ENCODE measurements at places on chromosomes 3 and 15.

DNA sequence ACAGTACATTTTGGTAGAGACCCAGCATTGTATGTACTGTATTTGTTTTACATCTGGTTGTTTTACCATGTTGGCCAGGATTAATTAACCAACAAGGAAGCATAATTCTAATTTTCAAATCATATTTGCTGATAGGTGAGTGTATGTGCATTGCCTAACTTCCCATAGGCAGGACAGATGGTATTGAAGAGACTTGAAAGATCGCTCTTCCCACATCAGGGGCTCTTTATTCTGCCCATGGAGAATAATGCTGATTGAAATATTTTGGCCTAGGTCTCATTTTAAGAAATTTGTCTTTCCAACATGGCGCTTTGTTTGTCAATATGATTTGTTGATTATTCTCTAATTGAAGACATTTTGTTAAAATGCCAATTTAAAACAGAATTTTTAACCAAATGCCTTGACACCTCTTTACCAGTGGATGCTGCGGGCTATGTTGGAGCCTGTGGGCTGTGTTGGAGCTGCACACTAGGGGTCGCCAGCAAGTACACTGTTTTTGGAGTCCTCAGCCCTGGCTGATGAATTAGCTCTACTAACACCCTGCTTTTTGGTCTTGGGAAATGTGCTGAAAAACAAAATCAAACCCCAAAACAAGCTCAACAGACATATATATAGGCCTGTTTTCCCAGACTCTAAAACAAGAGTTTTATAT, 5.3 kb downstream of the P2RY12 start:
- DNase-seq, result no peak

- DNase-seq, result no peak
Observed at GRCh38 chr3:96483781-96484180, 330.6 kb upstream of the EPHA6 start.

DNA sequence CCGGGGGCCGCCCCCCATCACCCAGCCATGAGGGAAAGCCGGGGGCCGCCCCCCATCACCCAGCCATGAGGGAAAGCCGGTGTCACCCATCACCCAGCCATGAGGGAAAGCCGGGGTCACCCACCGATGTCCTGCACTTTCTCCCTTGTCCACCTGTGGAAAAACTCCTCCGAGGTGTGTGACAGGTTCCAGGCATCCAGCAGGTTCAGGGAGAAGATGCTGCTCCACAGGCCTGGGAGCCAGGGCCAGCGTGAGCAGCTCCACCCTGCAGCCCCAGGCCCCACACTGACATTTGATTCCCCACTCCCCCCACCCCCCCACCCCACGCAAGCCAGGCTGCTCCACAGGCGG, 15.5 kb upstream of the EHD4 start:
- DNase-seq, result no peak

GRCh38 chr3:195873281-195873887, 35.0 kb downstream of the TNK2 start:
- no peak for DNase-seq

GRCh38 chr15:40633178-40633577, 39.1 kb downstream of the KNL1 start:
- no peak for DNase-seq

GRCh38 chr15:69317392-69317841, 18.7 kb downstream of the PAQR5 start:
- no peak for DNase-seq

All from CD4-positive, alpha-beta T cell (primary cell).